ENCODE measurements at places on chromosomes 16 and 17.

DNA sequence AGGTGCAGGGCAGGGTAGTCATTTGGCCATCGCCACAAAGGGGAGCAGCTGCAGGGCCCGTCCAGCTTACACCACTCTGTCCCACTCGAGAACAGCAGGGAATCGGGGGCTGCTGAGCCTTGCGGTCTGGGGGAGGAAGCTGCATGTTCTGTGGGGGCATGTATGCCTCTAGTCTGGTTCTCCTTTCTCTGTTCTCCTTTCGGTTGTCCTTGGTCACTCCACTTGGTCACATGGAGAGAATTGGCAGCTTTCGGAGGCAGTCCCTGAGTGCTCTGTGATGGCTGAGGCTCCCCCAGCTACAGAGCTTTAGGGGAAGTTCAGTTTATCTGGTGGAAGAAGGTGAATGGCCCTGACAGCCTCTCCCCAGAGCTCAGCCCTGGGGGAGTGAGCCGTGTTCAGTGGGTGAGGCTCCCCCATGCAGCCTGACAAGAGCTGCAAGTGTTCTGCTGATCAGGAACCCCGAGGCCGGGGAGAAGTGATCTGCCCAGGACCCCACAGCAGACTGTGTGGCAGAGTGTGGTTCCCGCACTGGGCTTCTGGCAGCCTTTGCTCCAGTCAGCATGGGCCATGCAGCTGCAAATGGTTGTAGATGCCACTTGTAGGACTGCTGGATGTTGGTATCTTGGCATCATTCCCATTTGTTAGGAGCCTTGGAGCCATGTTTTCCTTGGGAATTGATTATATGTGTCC lies 22.3 kb upstream of the SMPD3 start:
- DNase-seq: no peak

DNA sequence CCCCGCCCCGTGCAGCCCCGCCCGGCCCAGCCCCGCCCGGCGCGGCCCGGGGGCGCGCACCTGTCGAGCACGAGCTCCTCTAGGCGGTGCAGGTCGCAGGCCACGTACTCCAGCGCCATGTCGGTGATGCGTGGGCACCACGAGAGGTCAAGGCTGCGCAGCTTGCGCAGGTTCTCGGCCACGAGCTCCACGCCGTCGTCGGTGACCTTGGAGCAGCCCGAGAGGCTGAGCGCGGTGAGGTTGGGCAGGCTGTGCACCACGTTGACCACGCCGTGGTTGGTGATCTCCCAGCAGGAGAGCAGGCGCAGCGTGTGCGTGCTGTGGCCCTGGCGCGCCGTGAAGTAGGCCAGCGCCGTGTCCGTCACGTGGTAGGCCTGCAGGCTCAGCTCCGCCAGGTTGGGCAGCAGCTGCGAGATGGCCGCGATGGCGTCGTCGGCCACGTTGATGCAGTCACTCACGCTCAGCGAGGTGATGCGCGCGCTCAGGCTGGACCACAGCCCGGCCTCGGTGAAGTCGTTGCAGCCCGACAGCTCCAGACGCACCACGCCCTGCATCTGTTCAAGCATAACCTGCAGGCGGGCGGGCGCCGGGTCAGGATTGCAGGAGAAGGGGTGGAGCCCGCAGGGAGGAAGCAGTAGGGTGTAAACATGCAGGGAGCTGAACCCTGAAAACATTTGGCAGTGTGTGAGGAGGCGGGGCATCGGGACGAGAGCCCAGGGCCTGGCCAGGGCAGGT lies 5.3 kb upstream of the WDR24 start:
- DNase-seq: no peak

GRCh38 chr17:302300-302698 lies 50.3 kb downstream of the RPH3AL start:
- DNase-seq: no peak

DNA sequence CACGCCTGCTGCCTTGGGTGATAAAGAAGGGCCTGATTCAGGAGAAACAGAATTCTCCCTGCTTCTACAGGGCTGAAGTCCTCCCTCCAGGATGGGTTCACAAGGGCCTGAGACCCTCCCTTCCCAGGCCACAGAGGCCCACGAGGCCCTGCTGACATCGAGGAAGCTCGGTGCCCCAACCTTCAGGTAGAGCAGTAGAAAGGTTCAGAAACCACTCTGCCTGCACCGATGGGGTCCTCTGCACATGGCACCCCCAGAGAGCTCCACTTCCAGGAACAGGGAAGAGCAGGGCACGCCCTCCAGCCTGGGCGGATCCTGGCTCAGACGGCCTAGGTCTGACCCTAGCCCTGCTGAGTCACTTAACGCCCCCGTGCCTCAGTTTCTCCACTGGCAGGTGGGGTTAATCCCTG lies 773 bp downstream of the CENPX start:
- DNase-seq: no peak

DNA sequence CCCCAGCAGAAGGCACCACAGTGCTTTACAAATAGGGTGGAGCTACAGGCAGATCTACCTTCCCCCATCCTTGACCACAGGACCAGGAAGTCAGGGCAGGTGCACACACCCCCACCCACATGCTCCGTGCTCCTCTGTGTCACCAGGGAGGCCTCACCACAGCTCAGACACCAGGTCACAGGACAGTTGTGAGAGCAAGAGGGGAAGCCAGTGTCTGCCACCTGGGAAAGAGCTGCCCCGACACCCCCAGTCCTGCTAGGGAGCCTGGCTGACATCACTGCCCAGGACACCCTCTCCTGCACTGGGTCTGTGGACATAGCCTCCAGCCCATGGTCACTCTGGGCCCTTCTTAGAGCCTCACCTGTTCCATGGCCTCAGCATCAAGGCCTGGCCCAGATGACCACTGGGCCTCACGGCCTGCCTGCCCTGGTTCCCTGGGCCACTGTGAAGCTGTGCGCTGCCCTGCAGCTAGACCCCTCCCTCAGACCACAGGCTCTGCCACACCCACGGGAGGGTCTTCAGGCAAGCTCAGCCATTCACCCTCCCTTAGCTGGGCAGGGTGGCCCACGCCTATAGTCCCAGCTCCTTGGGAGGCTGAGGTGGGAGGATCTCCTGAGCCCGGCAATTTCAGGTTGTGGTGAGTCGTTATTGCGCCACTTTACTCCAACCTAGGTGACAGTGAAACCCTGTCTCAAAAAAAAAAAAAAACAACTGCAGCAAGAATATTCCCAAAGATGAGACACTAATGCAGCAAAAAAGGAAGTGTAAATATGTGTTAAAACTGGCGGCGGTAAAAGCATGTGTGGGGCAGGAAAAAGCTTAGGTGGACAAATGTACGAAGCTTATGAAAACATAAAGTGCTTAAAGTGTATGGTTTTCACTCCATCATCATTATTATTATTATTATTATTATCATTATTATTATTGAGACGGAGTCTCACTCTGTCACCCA lies 14.2 kb downstream of the POLR3K start:
- no peak for DNase-seq

GRCh38 chr16:63283721-63284120 lies 1247.5 kb upstream of the CDH8 start:
- DNase-seq: no peak

- DNase-seq: no peak
Observed at GRCh38 chr16:12480286-12480685, 323.4 kb downstream of the CPPED1 start.

DNA sequence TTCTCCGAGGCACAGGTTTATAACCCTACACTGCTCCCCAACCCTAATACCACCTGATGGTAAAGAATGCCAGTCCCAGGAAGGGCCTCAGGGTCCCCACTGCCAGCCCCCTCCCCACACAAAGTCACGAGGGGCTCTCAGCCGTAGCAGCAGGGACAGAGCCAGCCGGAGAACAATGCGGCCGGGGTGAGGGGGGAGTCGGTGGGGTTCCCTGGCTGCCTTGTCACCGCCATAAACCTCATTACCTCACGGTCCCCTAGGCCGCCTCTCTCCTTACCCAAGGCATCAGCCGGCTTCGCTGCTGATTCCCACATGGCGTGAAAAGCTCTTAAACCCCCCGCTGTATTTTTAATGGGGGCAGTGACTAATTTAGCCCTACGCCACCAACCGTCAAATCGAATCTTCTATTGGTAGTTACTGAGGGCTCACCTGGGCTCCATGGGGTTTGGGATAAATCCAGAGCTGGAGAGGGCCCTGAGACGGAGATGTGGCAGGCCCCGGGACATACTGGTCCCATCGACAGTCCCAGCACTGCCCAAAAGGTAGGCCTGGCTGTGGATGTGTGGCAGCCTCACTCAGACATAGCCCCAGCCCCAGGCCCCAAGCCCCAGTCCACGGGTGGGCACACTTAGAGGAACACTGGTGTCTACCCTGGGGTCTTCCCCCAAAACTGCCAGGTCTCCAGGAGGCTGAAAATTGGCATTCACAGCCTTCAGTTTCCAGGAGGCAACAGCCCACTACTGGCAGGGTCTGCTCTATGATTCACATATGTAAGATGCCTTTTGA lies 115.3 kb downstream of the C16orf78 start:
- DNase-seq: no peak

DNA sequence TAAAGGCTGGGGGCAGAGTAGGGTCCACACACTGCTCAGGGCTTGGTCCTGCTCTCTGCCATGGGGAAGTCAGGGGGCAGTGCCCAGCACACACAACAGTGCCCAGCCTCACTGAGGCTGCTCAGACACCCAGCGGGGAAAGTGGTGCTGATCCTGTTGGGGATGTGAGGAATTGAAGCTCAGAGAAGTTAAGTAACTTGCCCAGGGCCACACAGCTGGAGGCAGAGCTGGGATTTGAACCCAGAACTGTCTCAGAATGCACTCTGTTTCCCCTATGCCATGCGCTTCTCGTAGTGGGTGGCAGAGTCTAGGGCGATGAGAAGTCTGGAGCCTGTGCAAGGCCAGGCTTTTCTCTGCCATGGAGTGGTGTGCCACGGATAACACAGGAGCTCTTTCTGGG lies 59.3 kb downstream of the SDK2 start:
- DNase-seq: no peak

DNA sequence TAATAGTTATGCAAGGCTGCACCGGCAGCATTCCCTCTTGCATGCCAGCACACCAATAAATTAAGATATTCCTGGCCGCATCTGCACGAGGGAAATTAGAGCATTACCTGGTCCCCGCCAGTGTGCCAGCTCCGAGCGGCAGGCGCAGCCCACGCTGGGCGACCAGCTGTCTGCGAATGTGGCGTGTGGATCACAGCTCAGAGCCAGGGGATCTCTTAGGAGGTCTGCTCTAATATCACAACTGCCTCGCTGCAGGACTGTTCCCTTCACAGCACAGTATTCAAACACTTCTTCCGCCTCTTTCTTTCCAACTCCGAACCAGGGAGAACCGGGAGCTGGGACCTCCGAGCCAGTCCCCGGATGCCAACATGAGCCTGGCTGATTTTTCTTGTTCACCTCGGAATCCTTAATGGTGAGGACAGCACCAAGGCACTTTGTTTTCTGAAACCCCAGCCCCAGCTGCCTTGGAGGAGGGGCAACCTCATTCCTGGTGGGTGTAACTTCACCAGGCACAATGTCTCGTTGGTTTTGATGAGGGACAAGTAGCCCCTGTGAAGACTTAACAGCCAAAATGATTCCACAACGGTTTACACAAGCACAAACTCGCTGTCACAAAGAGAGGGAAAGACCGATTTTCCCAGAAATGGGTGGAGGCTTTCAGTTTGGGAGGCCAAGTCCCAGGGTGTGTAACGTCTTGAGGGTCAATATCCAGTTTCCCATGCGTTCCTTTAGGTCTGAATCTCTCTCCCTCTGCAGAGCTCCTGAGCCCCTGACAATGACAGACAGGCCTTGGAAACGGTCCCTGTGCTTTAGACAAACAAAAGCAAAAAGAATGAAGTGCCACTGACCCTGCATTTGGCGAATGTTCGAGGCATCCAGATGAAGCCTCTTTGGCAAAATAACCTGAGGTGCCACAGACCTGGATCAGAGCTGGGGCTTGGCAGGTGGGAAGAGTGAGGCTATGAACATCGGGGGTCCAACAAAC lies 213.2 kb downstream of the C16orf78 start:
- no peak for DNase-seq

GRCh38 chr17:5592382-5592781 lies 8.1 kb upstream of the NLRP1 start:
- DNase-seq: peak; percentile 72

- DNase-seq: no peak
Observed at GRCh38 chr17:72447251-72447640, 326.4 kb downstream of the SOX9 start.

- DNase-seq: peak; percentile 76
Observed at GRCh38 chr16:81601008-81601428, 156.4 kb downstream of the CMIP start.

DNA sequence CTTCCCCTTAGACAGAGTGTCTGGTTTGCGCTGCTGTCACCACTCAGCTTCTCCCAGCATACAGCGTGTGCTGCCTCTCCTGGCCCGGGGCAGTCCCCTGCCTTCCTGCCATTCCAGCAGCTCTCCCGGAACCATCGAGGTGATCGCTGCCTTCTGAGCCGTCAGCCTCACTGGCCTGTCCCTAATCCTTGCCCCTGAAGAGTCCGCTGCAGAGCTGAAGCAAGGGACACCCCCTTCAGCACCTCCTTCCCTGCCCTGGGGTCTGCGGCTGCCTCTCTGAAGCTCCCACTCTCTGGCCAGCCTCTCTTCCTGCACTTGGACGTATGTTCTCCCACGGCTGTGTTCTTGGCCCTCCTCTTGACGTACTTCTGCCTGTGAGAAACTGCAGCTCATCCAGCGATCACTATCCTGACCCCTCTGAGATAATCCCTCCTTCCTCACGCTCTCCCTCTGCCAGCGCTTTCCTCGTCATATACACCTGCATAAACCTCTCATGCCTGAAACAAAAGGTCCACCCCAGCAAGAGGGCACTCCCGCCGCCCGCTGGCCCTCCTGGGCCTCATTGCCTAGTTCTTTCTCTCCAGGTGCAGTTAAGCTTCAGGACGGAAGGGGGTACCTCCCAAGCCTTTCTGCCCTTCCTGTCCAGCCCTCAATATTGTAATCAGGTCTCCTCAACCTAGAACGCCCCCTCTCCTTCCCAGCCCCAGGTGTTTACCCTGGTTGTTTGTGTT lies 220.6 kb upstream of the CHMP6 start:
- DNase-seq: no peak

DNA sequence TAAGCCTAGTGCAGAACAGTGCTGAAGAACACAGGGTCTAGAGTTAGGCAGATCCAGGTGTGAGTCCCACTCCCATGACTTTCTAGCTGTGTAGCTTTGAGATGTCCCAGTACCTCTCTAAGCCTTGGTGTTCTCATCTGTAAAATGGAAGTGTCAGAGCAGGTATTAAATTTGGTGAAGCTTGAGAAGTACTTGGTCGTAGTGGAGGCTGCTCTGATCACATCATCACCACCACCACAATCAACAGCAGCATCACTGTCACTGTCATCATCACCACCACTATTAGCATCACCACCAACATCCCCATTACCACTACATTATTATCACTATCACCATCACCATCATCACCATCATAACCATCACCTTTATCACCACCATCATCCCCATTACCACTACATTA lies 132.1 kb downstream of the CMIP start:
- DNase-seq: no peak

GRCh38 chr16:2929693-2930092 lies 18.0 kb downstream of the FLYWCH1 start:
- no peak for DNase-seq

- no peak for DNase-seq
Observed at GRCh38 chr17:63658366-63658765, 36.1 kb downstream of the MAP3K3 start.

DNA sequence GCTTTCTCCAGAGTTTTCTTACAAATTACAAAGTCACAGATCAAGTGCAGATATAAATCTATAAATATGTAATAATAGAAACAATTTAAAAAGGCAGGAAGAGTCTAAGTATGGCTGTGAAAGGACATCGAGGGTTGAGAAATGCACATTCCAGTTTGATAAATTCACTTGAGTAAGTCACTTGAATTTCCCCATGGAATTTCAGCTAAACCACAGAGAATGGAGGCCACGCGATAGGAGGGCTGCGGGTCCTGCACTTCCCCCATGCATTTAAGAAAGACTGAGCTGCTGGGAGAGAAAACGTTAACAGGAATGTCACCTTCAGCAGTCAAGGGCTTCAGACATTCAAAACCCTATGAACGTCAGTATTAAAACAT lies 6.1 kb upstream of the MXRA7 start:
- no peak for DNase-seq

All from NCI-H446 (cell line).